GM19239 (cell line): ENCODE measurements at places on chromosomes 13 and 19.

DNA sequence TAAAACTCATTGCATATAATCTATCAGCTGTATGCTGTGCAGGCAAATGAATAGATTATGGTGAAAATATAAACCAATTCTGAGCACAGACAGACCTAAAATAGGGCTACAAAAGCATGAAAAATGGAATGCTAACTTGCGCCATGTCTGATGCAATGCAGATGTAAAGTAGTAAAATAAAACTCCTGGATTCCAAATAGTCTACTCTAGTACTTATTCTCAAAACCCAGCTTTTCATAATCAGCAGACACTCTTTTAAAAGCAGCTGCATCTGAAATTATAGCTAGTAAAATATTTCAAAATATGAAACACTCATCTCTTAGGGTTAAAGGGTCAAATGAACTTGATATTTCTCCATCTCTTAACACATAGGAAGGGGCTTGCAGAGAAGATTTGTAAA is 4.7 kb upstream of the POMP start:
- DNase-seq, result no peak

DNA sequence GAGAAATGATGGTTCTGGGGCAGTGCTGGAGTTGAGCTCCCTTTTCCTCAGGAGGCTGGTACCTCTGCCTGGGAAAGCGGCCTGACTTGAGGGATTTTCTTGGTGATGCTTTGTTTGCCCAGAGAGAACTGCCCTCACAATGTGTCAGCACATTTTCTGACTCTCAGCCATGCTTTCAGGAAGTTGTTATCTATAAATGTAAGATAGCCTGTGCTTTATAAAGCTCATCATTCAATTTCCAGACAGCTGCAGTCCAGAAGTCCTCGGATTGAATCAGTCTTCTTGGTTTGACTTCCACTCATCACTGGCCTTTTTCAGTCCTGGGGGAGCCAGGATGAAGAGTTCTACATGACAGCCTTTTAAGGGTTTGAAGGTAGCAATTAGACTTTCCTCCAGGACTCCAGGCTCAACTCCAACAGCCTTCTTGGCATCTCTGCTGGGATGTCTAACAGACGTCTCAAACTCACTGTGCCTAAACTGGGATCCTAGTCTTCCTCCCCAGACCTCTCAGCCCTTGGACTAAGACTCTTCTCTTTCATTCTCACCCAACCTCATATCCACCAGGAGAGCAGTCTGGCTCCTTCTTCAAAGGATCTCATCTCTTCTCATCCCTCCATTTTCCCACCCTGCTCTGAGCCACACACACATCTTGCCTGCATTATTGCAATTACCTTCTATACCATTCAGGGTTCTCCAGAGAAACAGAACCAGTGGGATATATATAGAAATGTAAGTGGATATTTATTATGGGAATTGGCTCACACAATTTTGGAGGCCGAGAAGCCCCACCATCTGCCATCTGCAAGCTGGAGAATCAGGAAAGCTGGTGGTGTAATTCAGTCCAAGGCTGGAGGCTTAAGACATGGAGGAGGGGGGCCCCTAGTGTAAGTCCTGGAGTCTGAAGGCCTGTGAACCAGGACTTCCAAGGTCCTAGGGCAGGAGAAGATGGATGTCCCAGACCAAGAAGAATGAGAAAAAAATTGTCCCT is 13.1 kb downstream of the ERICH6B start:
- no peak for DNase-seq

- DNase-seq, result peak; percentile 45
Observed at GRCh38 chr13:50594276-50595051, 249.0 kb downstream of the DLEU7 start.

GRCh38 chr19:6185835-6186834 is 50.7 kb downstream of the ACSBG2 start:
- no peak for DNase-seq

- no peak for DNase-seq
Observed at GRCh38 chr13:51305271-51305967, 34.1 kb upstream of the SERPINE3 start.

GRCh38 chr19:48152551-48152950 is 17.6 kb downstream of the LIG1 start:
- peak; percentile 49 for DNase-seq

DNA sequence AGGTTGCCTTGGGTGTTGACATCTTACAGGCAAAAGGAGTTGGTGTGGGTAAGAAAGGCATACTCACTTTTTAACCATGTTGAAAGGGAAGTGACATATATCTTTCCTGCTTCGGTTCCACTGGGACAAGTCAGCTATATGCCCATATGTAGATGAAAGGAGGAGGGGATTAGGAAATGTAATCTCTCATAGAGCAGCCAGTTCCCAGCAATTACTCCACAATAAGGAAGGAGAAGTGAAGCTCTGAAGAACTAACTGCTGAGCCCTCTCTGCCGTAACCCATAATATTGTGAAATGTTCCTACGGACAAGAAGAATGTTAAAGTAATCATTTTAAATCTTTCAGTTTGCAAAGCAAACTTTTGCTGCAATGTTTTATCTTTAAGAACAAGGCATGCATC is 82.2 kb downstream of the EDNRB start:
- DNase-seq, result no peak

DNA sequence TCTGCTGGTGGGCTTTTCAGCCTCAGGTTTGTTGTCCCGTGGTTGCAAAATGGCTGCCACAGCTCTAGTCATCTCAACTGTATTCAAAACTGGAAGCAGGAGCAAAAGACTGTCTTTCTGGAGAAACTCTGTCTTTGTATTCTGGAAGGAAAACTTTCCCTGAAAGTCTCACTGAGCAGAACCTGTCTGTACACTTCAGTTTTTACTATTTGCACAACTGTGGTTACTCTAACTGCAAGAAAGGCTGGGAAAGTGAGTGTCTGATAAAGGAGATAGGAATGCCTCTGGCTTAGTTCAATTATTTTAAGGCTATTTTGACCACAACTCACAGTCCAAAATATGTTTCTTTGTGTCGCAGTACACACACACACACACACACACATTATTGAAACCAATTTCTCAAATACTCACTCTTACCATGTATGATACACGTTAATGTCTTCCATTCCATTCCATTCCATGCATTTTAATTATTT is 49.7 kb upstream of the EHD2 start:
- no peak for DNase-seq

DNA sequence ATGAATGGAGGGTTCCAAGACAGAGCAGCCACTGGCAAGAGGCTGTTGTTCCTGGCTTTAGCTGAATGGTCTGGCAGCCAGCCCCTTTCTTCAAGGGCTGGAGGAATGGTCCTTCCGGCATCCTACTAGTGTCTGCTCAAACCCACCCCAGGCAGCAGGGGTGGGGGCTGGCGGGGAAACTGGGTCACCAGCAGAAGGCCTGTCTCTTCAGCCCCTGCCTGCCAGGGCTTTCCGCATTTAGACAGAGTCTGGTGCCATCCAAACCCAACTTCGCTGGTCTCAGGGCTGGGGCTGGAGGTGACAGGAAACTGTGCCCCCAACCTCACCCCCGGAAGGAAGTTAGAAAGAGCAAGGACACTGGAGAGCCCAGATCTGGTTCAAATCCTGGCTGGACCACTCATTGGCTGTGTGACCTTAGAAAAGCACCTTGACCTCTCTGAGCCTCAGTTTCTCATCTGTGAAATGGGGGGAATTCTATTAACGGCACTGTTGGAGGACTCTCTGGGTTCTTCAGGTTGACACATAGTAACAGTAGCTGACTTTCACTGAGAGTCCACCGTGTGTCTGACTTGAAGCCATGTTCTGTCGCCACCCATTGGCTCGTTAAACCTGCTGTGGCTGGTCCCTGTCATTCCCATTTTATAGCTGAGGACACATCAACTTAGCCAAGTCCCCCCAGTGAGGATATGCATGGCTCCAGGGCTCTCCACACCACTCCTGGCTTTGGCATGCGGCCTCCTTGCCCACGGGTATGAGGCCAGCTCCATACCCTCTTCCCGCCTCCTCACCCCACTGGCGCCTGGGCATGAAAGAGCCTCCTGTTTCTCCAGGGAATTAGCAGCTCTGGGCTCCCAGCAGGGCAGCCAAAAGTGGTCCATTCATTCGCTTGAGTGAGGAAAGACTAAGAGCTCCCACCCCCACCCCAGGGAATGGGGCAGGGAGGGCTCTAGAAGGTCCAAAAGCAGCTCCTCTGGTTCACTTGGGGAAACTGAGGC is 2.5 kb upstream of the NR2C2AP start:
- no peak for DNase-seq

DNA sequence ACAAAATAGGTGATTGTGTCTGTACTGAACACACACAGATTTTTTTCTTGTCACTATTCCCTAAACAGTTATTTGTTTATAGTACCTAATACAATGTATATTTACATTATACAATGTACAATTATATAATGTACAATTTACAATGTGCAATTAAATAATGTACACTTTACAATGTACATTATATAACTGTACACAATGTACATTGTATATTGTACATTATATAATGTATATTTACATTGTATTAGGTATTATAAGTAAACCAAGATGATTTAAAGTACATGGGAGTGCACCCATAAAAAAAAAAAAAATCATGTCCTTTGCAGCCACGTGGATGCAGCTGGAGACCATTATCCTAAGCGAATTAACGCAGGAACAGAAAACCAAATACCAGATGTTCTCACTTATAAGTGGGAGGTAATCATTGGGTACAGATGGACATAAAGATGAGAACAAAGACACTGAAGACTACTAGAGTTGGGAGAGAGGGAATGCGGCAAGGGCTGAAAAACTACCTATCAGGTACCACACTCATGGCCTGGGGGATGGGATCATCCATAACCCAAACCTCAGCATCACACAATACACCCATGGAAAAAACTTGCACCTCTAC is 68.1 kb downstream of the ABCC4 start:
- no peak for DNase-seq

DNA sequence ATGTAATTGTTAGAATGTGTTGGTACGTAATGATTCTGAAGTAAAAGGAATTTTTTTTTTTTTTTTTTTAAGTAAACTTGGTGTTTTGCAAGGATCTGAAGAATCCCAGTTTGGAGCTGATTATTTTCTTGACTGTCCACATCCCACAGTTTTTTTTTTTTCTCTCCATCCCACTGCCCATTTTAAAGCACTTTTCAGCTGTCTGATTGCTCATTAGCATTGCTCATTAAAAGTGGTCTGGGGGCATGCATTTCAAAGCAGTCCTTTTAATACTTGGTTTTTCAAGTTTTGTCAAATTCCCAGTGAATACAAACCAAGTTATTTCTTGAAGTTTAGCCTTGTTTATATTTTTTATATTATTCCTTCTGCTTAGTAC is 44.1 kb downstream of the SLAIN1 start:
- DNase-seq, result no peak

DNA sequence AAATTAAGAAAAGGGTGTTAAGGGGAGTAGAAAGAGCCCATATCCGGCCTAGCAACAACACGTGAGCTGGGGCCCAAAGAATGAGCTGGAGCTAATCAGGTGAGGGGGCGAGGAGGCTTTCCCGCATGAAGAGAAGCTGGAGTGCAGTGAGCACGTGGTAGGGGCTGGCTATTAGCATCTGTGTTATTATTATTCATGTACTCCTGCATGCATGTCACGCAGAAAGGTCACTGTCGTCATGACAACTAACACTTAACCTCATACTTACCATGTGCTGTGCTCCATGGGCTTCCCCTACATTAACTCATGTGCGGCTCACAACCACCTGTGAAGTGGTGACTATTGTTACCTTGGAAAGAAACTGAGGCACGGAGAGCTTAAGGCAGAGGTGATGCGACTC is 227.6 kb upstream of the UBL3 start:
- DNase-seq, result no peak

DNA sequence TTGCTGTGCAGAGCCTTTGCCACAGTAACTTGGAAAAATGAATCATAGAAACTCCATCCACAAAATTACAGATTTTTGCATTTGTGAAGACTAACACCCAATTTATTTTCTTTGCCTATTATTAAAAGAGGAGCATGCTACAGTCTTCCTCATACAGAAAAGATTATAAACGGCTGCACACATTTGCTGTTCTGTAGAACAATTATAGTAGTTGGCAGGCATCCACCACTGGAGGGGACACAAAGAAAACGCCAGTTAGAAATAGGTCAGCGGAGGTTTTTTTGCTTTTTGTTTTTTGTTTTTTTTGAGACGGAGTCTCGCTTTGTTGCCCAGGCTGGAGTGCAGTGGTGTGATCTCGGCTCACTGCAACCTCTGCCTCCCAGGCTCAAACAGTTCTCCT is 51.6 kb downstream of the SACS start:
- no peak for DNase-seq

DNA sequence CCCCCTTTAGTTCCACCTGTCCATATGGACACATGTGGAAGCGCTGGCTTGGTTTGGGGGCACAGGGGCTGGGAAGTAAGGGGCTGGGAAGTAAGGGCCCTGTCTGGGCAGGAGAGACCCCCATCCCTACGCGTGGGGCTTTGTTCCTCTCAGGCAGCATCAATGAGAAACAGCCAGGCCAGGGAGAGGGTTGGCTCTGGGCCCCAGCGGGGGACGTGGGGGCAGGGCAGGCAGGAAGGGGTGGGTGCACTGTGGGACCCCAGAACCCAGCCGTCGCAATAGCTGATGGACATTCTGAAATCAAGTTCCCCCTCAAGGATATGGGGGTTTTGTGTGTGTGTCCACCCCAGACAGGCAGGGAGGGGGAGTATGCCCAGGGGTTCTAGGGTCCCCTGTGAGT is 1.2 kb downstream of the NCAN start:
- DNase-seq, result no peak

DNA sequence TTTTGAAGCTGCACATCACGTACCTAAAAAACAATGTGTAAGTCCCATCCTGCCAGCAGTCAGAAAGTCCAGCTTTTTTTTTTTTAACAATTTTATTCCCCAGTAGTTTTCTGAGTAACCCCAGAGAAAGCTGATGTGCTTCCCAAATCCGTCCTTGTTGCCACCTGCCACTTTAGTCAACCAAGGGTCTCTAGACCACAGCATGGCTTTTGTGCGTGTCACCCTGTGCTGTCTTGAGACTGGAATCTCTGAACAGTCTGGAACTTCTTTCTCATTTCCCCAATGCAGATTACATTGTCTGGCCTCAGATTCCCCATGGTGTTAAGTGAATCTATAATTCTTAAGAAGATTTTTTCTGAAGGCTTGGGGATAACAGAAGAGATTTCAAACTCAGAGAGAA is 289.2 kb upstream of the KLF12 start:
- no peak for DNase-seq

GRCh38 chr19:6616011-6616410 is 25.1 kb upstream of the CD70 start:
- DNase-seq, result no peak

DNA sequence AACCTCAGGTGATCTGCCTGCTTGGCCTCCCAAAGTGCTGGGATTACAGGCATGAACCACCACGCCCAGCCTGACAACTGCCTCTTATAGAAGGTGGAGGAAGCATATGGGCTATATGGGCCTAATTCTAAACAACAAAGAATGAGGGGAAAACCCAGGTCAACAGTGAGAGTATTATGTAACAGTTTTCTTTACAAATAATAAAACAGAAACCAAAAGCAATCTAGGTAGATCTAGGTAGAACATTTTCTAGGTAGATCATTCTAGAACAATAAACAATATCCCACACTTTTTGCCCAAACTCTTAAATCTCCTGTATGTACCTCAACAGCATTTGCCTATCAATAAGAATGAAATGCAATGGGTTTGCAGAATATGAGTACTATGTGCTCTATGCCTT is 267.4 kb downstream of the ABCC4 start:
- no peak for DNase-seq
